ENCODE measurements at places on chromosomes 5 and 9. TPM values are rescaled to one million over a fixed set of nuclear protein-coding genes. Genes with fewer than 3 reads are reported as not detected.

Gene BNC2
- total RNA-seq = 1.6 TPM

Gene PCDHGB1
- total RNA-seq = 7.8 TPM

Gene SLC36A2
- not detected for total RNA-seq

Gene CNTNAP3B
- 68.5 TPM for total RNA-seq

Gene PCDH12
- total RNA-seq = 2.8 TPM

Gene IFNE
- total RNA-seq = not detected

Gene PCDHGA12
- total RNA-seq = 6.9 TPM

Gene PCDHB3
- 10.3 TPM for total RNA-seq

Gene FOXB2
- total RNA-seq = not detected

Gene DNM1
- 71.7 TPM for total RNA-seq

Gene PPP3R2
- total RNA-seq = not detected

Gene FABP6
- total RNA-seq = 1.4 TPM

Gene RAI14
- total RNA-seq = 29.3 TPM

All from occipital lobe (tissue), 3 donors.